ENCODE measurements at places on chromosomes 13 and 19.

DNA sequence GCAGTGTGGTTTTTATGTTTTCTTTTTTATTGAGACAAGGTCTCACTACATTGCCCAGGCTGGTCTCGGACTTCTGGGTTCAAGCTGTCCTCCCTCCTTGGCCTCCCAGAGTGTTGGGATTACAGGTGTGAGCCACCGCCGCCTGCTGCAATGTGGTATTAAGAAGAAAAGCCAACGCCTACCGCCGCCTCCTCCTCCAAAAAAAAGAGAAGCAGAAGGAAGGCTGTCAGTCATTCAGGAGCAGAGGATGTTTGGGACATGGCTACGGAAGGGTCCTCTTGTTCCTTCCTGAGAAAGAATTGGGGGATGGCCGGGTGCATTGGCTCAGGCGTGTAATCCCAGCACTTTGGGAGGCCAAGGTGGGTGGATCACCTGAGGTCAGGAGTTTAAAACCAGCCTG lies 1.2 kb downstream of the PPP1R37 start:
- DNase-seq, result no peak

DNA sequence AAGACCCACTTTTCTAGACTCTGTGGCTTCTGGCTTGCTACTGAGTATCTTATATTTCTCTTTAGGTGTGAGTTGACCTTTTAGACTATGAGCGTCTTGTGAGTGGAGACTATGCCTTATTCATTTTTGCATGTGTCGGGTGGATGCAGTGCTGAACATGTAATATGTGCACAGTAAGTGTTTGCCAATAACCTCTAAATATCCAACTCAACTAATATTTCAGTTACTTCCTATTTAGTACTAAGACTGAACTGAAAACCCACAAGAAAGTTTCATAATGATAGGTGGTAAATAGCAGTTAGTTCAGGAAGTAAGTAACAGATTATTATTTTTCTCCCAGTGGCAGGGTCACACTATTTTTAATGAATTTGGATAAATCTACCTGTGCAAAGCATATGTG lies 269.3 kb downstream of the KCNRG start:
- DNase-seq, result no peak

- no peak for DNase-seq
Observed at GRCh38 chr13:21124852-21125251, 51.5 kb downstream of the SKA3 start.

GRCh38 chr13:61891401-61891800 lies 475.8 kb upstream of the PCDH20 start:
- no peak for DNase-seq

DNA sequence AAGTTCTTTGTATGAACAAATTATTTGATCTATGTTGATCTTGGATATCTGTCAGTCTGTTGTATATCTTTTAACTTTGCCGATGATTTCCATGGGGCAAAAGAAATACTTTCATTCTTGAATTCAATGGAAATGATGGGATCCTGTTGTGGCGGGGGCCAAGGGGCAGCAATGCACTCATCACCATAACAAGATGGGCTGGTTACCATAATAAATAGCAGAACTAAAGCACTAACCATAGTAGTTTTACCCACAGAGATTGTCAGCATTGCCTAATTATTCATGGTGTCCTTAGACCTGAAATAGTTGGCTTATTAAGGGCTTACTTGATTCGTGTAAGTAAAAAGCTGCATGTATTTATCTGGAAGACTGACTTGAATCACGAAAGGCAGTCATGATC lies 309.6 kb downstream of the RFC3 start:
- no peak for DNase-seq

DNA sequence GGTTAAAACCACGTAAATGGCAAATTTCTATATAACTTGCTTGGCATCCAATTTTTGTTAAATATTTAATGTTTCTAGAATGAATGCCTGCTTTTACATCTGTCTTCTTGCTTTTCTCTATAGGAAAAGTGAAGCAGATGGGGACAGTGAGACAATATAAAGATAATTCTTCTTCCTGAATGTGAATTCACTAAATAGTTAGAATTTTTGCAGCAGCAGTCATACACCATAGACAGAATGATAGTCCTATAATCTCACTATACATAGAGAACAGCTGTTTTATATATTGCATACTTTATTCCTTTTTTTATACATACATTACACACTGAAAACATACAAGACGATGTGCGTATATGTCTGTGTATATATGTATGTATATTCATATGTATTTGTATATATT lies 1127.3 kb downstream of the PCDH9 start:
- DNase-seq, result no peak

GRCh38 chr19:33493401-33494275 lies 28.0 kb downstream of the PEPD start:
- DNase-seq, result no peak

DNA sequence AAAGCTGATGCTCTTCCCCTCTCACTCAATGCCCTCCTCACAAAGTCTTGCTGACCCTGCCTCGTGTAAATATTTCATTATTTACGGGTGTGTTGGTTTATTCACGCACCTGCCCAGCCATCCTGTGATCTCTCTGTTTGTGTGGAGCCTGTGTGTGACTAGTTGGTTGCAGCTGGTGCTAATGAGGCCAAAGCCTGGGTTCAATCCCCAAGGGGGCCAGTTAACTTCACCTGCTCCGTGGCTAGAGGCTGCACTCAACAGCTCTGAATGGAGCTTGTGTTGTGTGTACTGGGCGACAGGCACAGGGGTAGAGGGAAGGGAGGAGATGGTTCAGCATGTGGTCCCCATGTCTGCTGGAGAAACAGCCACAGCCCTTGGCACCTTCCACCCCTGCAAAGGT lies 109.5 kb downstream of the DNAJC15 start:
- DNase-seq, result no peak

- DNase-seq, result no peak
Observed at GRCh38 chr13:41345914-41346589, 35.0 kb downstream of the NAA16 start.
